ENCODE measurements at places on chromosomes 4 and X.

GRCh38 chr4:80154545-80154933 is 42.8 kb upstream of the PRDM8 start:
- DNase-seq: no peak

- DNase-seq: no peak
Measured at GRCh38 chr4:182354867-182355266, 111.7 kb downstream of the TENM3 start.

DNA sequence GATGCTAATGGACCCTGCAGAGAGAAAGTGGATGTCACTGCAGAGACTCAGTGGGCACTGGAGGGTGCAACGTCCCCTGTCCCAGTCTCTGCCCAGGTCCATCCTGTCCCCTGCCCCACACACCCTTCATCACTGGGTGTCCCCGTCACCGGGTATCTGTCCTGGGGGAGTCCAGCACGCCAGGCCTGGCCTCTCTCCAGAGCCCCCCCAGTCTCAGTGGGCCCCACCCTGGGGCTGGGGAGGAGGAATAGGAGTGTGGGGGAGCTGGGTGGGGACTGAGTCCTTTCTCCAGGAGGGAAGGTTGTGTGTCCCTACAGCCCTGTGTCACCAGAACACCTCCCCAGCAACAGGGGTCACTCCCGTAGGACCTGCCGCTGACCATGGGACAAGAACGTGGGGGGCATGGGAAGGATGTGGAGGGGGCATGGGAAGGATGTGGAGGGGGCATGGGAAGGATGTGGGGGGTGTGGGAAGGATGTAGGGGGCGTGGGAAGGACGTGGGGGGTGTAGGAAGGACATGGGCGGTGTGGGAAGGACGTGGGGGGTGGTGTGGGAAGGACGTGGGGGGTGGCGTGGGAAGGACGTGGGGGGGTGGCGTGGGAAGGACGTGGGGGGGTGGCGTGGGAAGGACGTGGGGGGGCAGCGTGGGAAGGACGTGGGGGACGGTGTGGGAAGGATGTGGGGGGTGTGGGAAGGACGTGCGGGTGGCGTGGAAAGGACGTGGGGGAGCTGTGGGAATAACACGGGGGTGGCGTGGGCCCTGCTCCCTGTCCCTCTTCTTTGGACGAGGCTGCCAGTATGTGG is 21.0 kb upstream of the SPON2 start:
- no peak for DNase-seq

- no peak for DNase-seq
Measured at GRCh38 chrX:21745756-21746155, 12.2 kb downstream of the SMPX start.

DNA sequence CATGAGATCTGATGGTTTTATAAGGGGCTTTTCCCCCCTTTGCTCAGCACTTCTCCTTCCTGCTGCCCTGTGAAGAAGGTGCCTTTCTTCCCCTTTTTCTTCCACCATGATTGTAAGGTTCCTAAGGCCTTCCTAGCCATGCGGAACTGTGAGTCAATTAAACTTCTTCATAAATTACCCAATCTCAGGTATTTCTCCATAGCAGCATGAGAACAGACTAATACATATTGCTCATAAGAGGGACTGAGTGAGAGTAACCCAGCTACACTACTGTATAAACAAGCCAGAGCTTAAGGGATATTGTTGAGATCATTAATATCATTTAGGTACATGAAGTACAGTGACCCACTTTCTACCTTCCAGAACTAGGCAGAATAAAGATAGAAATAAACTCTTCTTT is 102.9 kb downstream of the TEX13A start:
- no peak for DNase-seq

DNA sequence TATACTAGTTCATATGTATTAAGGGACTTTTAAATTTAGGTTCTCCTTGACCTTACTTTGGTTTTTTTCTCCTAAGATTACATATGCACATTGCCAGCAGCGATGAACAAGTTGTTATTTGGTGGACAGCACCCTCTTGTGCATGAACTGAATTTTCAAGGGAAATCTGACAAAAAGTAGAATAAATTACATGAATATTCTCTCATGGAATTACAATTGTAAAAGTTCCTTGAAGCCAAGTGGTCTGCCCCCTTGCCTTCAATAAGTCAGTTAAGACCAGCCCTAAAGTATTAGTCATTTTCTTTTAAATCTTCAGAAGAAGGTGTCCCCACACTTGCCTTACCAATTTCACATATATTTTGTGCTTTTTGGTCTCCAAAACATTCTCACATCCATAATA is 30.7 kb upstream of the SMARCA5 start:
- DNase-seq: no peak

DNA sequence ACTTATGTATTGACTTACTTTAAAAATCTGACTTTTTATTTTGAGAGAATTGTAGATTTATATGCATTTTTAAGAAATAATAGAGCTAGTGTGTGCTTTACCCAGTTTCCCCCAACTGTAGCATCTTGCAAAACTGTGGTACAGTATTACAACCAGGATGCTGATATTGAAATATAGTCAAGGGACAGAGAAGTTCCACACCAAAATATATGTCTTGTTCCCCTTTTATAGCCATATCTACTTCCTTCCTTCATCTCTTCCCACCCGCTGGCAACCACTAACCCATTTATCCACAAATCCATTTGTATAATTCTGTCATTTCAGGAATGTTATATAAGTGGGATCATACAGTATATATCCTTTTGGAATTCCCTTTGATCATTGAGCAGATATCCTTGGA is 16.8 kb downstream of the KDM6A start:
- DNase-seq: no peak

DNA sequence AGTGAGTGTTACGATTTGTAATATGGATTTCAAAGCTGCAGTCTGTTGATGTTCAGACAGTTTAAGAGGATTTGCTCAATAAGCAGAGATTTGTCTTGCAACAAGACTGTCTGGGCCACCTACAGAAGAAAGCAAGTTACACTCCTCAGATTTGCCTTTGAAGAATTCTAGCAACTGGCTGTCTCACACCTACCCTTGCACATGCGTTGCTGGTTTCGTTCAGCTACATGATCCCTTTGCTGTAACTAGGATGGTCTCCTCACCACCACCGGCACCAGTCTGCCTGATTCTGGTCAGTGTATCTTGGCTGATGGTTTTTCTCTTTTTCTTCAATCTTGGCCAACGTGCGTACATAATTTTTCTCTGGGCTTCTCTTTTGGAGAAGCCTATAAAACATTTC is 172.7 kb upstream of the LCORL start:
- DNase-seq: no peak

GRCh38 chr4:133148690-133149363 is at the start of gene PCDH10:
Gene PCDH10, plus strand, starts transcription at chr4:133149294. Its CDS starts 847 bp downstream, at chr4:133150141.
- DNase-seq: no peak

- DNase-seq: no peak
Measured at GRCh38 chrX:67998540-67998939, 434.8 kb downstream of the OPHN1 start.

DNA sequence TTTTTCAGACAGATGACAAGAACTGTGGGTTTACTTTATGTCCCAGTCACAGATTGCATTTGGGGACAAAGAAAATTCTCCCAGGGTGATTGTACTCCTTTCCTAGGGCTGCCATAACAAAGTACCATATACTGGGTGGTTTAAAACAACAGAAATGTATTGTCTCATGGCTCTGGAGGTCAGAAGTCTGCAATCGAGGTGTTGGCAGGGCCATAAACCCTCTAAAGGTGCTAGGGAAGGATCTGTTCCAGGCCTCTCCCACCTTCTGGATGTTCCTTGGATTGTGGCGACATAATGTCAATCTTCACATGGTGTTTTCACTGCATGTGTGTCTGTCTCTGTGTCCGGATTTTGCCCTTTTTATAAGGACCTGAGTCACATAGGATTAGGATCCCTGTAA is 12.3 kb downstream of the GEMIN8 start:
- no peak for DNase-seq

- DNase-seq: no peak
Measured at GRCh38 chrX:118553042-118553710, 57.6 kb downstream of the DOCK11 start.

Data from activated naive CD8-positive, alpha-beta T cell treated with anti-CD3 and anti-CD28 coated beads, Interleukin-2, amount 50 U/mL, for 16 hours (primary cell).